ENCODE measurements at places on chromosomes 11 and 22.

GRCh38 chr11:45677770-45678512, 12.5 kb upstream of the CHST1 start:
- no peak for DNase-seq

DNA sequence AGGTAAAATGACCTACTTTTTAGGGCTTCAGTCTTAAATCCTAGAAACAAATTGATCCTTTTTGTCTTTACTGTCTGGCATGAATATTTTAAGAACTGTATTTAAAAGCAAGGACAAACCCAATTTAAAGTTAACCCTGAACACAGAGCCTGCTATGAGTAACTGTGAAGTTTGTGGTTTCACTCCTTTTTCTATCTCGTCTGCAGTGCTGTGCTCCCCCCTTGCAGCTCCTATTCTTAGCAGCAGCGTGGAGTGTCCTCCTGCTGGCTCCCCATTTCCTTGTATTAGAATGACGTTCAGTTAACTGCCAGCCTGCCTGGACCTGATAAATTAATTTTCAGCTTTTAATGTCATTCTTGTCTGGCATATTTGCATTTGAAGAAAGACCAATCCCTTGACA, 40.0 kb upstream of the LRRC4C start:
- DNase-seq: no peak

- no peak for DNase-seq
These were observed 69.2 kb upstream of the TTC12 start for GRCh38 chr11:113245216-113245615.

GRCh38 chr11:41042688-41043087, 416.8 kb downstream of the LRRC4C start:
- DNase-seq: no peak

- no peak for DNase-seq
These were observed 382.5 kb downstream of the TBC1D22A start for GRCh38 chr22:47144791-47145425.
